ENCODE measurements at places on chromosomes 6 and 20.
A peak's percentile ranks its signal among the peaks of the same experiment; 100 is the strongest.

GRCh38 chr6:165876588-165876987, 213.5 kb upstream of the PDE10A start:
- no peak for DNase-seq

DNA sequence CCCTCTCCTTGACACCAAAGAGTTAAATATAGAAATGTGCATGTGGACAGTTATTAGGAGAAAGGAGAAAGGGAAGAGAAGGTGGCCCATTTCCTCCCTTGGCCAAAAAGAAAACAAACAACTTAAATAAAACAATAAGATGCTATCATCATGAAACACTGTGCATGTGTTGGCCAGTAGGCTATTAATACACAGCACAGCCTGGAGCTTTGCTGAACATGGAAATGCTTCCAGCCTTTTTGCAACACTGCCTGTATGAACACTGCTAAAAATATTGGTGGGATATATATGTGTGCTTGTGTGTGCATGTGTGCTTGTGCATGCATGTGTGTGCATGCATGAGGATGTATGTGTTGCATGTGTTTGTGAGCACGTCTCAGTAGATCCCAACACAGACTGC, 100.4 kb downstream of the LY86 start:
- no peak for DNase-seq

DNA sequence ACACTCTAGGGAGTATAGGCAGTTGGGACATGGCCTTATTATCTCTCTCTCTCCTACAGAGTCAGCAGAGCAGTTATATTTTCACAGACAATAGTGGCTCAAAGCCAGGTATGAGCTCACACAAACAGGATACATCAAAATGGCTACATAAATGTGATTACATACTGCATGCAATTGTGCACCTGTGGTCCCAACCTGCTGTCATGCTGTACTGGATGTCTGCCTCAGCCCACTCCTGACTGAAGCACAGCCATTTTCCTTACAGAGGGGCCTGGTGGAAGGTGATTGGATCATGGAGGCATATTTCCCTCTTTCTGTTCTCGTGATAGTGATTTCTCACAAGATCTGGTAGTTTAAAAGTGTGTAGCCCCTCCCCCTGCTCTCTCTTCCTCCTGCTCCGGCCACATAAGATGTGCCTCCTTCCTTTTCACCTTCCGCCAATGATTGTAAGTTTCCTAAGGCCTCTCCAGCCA, 37.0 kb upstream of the SAMHD1 start:
- no peak for DNase-seq

DNA sequence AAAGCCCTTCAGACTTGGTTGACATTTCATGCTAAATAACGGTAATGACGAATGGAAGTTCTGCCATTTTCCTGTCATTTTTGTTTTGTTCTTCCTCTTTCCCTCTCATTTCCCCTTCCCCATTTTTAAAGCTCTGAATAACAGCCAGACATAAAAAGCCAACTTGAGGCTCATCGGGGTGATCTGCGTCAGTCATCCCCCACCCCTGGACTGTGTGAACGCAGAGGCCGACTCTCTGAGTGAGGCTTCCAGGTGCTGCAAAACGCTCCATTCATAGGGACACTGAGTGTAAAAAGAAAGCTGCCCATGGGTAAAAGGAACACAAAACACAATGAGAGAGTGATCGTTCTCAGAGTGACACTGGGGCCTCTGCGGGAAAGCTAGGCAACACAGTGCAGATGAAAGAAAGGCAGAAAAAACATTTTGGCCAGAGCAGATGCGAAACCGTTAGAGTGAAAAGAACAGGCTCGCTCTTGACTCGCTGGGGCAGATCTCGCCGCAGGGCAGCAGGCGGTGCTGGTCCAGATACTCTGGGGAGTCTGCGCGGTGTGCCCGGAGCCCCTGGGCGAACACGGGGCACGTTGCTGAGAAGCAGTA, 684.8 kb downstream of the QKI start:
- no peak for DNase-seq

- no peak for DNase-seq
Measured at GRCh38 chr20:26243731-26244130, 547.1 kb upstream of the ZNF337 start.

DNA sequence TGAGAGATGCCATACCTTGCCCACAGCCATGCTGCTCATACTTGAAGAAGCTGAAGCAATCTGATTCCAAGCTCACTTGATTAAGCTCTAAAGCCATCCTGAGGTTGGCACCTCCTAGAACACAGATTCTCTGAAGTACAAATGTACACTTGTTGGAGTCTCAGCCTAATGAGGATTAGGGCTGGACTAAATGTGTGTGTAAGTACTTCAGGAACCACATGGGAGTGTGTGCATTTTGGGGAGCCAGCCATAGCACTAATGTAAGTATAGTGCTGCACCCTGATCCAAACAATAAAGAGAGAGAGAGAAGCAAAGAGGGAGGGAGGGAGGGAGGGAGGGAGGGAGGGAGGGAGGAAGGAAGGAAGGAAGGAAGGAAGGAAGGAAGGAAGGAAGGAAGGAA, 458.6 kb downstream of the MAFB start:
- no peak for DNase-seq

GRCh38 chr6:44630125-44631028, 242.9 kb downstream of the CDC5L start:
- no peak for DNase-seq

GRCh38 chr6:129603741-129604140, 106.2 kb downstream of the ARHGAP18 start:
- DNase-seq, result no peak

DNA sequence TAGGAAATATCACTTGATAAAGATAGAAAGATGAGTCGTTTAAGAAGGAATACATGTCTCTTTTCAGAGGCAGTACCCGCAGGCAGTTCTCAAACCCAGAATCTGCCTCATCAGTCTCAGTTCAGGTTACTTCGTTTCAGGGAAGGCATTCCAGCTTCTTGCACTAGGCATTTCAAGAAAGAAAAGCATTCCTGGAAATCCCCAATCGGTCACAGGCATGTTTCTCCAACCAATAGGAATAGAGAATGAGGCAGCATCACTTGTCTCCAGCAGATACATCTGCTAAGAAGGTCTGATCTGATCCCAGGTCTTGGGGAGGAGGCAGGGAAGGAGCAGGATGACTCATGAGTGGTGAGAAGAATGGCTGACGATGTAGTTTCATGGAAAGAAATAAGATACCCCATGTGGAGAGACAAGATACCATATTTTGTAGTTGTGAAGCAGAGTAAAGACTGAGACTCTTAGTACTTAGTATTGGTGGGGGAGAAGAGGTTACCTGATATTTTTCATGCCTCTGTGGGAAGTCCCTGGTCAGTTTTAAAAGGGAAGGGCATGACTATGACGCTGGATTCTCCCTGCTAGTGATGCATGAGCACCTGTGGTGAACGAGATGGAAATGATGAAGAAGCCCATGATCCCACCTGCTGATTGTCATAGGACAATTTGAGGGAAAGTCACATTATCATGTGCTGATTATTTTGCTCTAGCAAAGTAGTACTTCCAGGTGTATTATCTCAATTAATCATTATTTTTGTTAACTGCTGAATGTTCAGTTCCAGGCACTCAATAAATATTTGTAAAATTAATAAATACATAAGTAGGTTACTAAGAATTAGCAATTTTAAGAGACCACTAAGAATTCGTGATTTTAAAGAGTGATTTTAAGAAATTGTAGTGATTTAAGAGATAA, 20.3 kb upstream of the HLA-DRB1 start:
- DNase-seq, result peak; percentile 1

- no peak for DNase-seq
Measured at GRCh38 chr6:34955442-34955841, 66.4 kb downstream of the ANKS1A start.

DNA sequence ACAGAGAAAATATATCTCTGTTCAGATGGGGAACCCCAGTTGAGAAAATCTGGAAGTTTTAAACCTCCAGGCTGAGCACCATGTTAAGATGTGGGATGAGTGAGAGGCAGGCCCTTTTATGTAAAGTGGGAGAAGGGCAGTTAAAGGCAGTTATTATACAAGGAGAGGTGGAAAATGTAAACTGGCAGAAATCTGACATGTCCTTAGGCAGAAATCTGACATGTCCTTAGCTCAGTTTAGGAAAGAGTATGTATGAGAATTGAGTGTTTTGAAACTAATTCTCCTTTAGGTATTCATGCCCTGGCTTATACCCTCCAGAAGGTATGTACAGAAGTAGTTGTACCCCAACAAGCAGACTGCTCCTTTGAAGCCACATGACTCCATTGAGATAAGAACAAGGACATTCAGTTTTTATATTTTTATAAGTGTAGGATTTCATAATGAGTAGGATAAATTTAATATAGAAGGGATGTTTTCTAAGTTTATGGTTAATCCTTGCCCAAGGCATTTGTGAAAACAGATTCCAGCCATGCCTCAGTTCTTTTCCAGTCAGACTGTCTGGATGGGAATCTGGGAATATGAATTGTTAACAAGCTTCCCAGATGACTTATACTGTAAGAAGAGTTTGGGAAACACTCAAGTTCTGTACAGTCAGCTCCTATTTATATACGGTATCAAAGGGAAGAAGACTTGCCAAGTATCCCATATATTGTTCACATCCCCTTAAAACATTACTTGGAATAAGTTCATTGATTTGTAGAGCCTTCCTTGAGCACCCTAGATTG, 87.7 kb downstream of the SCAND1 start:
- no peak for DNase-seq

GRCh38 chr20:59515013-59515905, 89.1 kb upstream of the PHACTR3 start:
- peak; percentile 40 for DNase-seq
